ENCODE measurements at places on chromosomes 16 and 17.

- DNase-seq = no peak
Measured at GRCh38 chr16:31460582-31461002, 1.3 kb downstream of the ARMC5 start.

- no peak for DNase-seq
Measured at GRCh38 chr17:49292901-49293300, 62.3 kb upstream of the PHOSPHO1 start.

DNA sequence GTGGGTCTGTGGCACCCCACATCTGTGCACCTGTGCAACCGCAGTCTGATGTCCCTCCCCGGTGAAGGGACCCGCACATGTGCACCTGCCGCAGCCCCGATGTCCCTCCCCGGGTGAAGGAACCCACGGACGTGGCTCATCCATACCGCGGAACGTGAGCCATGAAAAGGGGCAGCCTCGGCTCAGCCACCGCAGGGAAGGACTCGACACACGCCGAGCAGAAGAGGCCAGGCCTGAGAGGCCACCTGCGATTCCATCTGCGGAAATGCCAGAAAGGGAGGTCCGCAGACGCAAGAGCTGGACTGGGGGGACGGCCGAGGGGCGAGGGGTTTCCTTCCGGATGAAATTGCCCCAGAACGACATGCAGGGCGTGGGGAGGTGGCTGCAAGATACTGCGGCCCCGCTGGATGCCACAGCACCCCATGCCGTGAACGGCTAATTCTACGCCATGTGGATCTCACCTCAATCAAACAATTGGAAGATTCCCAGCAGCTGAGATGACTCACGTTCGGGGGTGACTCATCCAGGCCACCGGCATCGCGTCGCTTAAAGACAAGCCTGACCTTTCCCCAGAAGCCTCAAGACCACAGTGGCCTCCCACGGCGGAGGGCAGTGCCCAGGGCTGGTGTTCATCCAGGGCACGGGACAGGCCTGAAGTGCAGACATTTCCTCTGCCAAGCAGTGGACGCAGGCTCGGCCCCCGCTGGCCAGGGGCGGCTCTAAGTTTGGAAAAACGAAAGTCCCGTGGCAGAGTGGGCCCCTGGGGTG lies 21.0 kb downstream of the SOX8 start:
- DNase-seq = peak; percentile 87

DNA sequence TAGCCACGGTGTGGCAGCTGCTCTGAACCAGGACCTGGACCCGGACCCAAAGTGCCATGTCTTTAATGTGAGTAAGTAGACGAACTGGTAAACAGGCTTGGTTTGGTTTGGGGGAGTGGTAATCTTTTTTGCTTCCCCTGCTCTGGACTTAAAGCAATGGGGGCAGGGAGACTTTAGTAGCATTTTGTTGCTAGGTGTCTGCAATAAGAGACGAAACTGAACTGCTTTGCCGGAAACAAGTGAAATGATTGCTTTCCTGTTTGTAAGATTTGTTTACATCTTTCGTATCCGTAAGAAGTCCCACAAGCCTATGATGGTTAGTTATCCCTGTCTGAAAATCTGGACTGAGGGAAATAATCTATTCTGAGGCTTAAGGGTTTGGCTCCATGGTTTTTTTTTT lies 21.5 kb downstream of the PRCD start:
- DNase-seq = no peak

GRCh38 chr17:36948717-36949460 lies at the start of gene AATF:
AATF (plus strand) TSS chr17:36948954; CDS start chr17:36949126, 172 bp downstream.
- DNase-seq = peak; percentile 96

DNA sequence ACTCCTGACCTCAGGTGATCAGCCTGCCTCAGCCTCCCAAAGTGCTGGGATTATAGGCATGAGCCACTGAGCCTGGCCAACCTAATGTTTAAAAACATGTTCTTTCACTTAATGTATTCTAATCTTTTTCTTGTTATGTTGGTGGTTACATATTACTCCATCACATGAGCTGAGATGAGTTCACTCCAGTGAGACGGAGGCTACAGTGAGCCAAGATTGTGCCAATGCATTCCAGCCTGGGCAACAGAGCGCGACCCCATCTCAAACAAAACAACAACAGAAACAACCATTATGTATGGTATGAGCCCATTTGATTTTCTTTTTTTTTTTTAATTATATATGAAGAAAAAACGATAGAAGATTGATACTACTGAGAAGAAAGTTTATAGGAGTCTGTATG lies 39.6 kb downstream of the SLC39A11 start:
- DNase-seq = no peak

- DNase-seq = peak; percentile 93
Measured at GRCh38 chr17:17849147-17849820, 12.5 kb upstream of the SREBF1 start.

GRCh38 chr17:76440751-76441362 lies 12.1 kb downstream of the UBE2O start:
- DNase-seq = no peak

DNA sequence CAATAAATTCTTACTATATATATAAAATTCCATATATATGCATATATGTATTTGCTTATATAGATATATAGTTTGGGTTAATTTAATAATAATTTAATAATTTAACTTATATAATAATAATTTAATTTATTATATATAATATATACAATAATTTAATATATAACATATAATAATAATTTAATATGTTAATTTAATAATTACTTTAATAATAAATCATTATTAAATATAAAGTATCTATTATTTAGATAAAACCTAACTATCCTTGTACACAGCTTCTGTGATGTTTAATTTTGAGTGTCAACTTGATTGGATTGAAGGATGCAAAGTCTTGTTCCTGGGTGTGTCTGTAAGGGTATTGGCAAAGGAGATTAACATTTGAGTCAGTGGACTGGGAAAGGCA lies 40.6 kb upstream of the CDH13 start:
- DNase-seq = no peak

- no peak for DNase-seq
Measured at GRCh38 chr16:65731833-65732232, 610.0 kb upstream of the CDH11 start.

DNA sequence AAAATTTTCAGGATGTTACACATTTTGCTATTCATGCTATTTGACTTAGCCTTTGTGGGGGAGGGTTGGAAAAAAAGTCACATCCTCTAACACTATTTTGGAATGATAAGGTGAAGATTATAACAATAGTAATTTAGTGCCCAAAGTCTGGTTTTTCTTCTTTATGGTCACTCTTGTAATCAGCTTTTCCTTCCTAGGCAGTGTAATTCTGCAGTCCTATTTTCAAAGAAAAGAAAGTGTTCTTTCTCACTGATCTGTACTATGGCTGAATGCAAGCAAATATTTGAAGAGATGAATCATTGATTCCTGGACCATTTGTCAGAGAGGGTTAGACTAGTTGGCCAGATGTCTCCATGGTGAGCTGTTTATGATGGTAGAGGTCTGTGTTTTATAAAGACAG lies 8.4 kb downstream of the RSPRY1 start:
- no peak for DNase-seq

DNA sequence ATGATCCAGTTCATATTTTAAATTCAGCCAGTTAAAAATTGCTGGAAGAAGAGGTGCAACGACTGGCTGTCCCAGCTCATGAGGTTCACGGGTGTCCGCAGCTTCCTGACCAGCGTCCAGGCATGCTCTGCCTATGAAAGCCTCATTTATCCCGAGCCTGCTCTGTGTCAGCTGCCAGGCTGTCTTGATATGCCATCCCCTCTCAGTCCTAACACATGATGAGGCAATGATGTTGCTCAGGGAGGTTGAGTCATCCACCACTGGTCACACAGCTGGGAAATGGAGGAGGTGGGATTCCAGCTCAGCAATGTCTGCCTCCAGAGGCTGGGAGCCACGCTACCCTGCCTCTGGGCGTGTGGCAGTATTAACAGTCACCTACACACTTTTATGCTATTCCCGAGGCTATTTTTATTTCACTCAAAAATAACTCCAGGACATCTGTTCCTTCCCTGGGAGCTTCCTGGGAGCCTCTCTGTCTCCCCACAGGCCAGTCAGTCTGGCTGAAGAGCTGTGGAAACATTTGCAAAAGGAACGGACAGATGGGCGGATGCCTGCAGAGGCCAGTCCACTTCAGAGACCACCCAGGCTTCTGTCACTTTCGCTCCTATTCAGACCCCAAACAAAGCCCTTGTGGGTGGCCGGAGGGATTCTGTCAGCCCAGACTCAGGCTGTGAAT lies 22.5 kb downstream of the RAB11FIP4 start:
- DNase-seq = no peak

DNA sequence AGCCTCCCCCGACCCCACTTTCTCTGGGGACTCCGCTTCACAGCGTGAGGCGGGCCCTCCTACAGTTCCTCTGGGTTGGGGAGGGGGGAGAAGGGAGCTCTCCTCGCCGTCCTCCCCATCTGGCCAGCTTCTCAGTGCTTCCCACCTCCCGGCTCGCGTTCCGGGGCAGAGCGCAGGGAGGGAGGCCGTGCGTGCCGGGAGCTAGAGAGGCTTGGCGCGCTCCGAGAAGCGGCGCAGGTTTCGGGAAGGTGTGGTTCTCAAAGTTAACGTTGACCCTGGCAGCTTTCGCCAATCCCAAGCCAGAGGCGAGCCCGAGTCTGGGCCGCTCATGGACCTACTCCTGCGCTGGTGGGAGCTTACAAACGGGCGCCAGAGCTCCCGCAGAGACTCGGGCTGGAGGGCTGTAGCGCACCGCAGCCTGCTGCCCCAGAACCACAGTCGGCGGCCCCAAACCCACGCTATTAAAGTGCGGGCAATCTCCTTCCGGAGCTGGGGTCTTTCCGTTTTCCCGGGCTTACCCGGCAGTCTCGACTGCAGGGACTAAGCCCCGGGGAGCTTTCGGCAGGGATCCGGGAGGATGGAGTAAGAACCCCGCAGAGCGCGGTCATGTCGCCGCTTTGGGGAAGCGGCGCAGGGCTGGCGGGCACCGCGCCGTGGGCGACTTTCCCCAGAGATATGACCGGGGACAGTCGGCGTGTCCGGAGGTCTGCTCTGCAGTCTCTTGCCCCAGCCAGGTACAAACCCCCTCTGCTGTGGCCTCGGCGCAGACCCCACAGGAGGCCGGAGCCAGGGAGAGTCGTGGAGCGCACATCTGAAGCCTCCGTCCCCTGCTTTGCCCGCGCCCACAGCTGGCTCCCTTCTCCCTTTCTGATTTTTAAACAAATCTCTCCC lies 787 bp downstream of the CDH11 start:
- no peak for DNase-seq

- DNase-seq = no peak
Measured at GRCh38 chr17:67270416-67270815, 25.4 kb upstream of the HELZ start.

GRCh38 chr17:7095625-7096024 lies 15.6 kb upstream of the CLEC10A start:
- no peak for DNase-seq

DNA sequence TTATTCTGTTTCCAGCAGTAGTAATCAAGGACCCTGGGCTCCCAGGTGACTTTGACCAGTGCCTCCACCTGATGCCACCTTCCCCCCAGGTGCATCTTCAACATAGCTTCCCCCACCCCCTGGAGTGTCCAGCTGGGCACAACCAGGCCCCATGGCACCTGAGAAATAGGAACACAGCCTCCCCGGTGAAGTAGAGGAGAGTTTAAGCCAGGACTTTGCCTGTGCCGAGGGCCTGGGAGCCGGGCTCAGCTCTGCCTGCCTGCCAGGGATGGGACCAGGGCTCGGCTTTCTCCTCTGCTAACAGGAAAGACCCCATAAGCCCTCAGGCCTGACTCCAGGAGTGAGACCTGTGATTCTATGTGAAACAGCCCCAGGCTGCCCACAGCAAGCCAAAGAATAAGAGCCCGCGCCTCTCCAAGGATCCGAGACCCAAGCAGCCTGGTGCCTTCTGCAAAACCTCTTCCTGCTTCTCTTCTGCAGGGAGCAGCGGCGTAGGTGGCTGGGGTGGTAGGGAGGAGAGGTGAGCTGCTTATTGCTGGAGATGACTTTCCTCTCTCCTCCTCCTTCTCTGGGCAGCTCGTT lies 16.4 kb upstream of the RBFOX3 start:
- no peak for DNase-seq

DNA sequence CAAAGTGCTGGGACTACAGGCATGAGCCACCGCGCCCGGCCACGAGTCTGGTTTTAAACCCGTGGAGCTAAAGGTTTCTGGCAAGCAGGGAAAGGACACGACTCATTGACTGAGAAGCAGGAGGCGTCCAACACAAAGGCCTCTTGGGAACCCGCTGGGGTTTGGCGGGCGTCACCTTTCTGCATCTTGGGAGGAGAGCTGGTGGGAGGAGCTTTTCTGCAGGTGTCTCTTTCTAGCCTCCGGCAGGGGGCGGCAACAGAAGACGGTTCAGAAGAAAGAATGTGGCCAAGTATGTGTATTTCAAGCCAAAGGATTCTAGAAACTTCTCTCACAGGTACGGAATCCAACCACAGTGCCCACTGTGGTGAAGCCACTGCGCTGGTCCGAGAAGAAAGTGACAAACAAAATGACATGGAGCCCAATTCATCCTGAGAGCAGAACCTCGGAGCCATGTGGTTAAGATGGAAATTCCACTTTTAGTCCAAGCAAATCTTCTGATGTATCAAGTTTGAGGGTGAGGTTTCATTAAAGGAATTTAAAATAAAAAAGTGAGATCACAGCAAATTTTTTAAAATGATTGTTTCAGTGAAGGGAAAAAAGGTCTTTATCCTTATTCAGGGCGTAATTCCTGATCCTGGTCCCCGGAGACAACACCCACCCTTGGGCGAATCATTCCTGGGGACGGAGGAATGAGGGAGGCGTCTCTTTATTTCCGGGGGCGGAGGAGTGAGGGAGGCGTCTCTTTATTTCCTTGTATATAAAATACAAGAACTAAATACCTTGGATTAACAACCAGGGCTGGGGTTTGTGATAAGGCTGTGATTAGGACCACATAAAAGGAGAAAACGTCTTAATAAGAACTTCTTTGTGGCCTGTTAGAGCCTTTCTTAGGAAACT lies 97.6 kb downstream of the MRM3 start:
- peak; percentile 69 for DNase-seq

GRCh38 chr17:40460968-40461731 lies 17.9 kb downstream of the IGFBP4 start:
- DNase-seq = no peak

GRCh38 chr16:69725480-69726312 lies 664 bp downstream of the NQO1 start:
- DNase-seq = no peak

DNA sequence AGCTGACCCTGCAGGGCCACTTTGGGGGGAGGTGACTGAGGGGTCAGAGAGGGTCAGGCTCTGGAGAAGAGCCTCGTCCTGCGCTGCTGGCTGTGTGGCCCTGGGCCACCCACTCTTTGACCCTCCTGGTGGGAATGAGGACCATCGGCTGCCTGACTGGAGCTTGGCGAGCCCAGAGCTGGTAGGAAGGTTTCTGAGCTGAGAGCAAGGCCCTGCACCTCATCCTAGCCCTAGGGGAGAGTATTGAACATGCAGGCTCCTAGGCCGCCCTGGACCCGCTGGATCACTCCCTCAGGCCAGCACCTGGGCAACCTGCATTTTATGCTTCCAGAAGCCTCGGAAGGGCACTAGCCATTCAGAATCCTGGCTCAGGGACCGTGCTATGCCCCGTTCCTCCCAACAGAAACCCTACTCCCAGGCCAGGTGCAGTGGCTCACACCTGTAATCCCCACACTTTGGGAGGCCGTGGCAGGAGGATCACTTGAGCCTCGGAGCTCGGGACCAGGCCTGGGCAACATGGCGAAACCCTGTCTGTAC lies 14.5 kb downstream of the MAP2K3 start:
- no peak for DNase-seq
